ENCODE measurements at places on chromosomes 6 and 20.

DNA sequence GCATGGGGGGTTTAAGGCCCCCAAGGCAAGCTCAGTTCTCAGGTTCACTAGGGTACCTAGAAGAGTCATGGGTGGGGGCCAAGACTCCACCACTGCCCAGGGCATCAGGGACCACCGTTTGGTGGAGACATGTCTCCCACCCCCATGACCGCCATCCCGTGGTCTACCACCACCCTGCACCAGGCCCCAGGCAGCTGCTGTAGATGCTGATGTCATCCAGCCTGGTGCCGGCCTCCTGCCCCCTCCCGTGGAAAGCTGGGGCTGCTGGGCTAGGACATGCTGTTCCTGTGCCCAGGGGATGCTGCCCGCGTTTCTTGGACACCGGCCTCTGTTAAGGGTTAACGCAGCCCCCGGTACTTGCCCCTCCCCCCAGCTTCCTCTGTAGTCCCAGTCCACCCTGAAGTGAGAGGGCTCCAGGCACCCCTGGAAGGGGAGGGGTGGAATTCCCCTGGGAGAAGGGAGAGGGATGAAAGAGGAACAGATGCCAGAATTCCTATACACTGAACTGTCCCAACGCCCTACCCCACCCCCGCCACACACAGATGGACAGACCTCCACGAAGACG lies 587 bp downstream of the IP6K3 start:
- no peak for DNase-seq

DNA sequence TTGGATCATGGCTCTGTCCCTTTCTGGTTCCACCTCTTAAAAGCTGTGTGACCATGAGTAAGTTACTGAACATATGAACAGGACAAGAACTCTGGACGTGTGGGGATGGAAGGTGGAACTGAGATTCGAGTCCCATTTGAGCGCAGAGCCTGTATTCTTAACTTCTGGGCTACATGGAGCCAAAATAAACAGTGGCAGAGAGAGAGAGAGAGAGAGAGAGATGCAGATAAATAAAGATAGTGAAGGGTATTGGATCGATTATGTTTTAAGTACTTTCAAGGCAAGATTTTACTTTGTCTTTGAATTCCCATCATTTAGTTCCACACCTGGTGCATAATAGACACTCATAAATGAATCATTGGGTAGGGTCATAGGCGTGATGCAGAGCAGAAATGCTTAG lies 39.7 kb downstream of the SLC35D3 start:
- DNase-seq = no peak

- DNase-seq = no peak
These were observed 51.7 kb downstream of the CTNNBL1 start for GRCh38 chr20:37745553-37745952.

DNA sequence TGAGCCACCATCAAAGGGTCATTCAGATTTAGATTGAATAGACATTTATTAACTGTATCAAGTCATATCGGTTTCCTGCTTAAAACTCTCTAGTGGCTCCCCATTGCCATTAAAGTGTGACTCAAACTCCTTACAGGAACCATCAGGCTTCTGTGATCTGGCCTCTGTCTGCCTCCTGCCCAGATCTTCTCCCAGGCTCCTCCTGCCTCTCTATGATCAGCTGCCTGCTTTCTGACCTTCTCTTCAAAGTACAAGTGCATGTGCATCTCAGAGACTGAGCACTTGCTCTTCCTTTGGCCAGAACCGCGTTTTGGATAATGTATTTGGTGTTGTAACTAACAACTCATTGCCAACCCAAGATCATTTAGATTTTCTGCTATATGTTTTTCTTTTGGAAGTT lies 52.7 kb downstream of the IL20RA start:
- DNase-seq = no peak

DNA sequence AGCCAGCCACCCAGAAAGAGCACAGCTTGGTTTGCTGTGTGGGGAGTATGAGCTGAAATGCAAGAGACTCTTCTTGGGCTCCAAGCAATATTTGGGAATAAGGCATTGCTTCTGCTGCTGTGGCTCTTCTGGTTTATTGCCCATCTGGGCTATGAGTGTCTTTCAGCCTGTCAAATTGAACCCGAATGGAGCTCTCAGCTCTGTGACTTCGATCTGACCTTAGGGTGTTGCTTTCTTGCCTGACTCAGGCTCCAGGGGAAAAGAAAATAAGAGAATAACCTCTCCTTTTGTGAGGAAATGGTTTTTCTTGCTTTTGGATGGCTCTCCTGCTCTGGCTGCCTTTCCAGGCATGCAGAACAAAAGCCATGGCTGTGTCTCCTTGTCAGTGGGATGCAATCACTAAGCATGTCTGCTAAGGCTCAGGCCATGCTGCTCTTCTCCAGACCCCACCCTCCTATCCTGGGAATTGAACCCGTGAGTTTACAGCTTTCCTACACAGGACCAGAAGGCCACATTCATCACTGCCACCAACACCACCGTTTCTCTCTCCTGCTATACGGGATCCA lies 169.4 kb upstream of the JAG1 start:
- no peak for DNase-seq

DNA sequence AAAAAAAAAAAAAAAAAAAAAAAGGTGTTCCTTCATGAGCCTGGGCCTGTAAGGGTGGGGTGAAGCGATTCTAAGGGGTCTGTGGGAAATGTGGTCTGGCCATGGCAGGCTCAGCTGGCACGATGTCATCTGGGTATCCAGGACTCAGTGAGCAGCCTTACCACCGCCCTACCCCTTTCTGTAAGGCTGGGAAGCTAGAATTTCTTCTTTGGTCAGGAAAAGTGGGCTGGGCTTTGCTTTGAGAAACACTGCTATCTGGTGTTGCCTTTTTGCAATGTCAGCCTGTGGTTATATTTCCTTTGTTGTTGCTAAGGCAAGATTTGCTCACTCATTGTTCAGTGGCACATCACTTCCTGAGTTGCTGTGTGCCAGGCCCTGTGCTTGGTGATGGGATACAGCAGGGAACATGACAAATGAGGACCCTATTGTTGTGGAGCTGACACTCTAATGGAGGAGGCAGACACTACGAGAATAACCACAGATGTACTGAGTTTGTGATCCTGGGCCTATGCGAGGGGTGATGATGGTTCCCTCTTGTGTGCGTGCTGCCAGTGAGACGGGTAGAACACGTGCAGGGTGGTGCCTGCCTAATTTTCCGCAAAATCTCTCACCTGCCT lies 45.9 kb upstream of the ZNFX1 start:
- DNase-seq = no peak

GRCh38 chr6:13468839-13469238 lies 18.6 kb downstream of the GFOD1 start:
- no peak for DNase-seq

GRCh38 chr6:88441346-88441745 lies 275.2 kb upstream of the CNR1 start:
- DNase-seq = no peak

- no peak for DNase-seq
These were observed 89.9 kb downstream of the NOL4L start for GRCh38 chr20:32495217-32495565.

DNA sequence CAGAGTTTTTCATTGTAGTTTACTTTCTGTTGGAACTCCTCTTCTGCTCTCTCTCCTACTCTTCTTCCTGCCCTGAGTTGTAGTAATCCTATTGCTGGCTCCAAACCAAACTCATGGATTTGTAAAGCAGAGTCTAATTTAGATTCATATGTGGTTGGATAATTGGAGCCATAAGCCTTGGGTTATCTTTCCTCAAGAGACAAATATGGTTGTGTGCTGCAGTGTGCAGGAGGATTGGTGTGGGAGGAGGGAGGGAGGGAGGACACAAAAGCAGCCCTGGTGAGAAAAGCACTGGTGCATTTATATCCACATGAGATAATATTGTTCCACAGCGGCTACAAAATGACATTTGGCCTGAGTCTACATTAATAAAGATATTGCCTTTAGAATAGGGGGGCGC lies 4.2 kb downstream of the HLA-G start:
- DNase-seq = no peak

GRCh38 chr20:14634665-14635064 lies 297.3 kb upstream of the FLRT3 start:
- DNase-seq = no peak

DNA sequence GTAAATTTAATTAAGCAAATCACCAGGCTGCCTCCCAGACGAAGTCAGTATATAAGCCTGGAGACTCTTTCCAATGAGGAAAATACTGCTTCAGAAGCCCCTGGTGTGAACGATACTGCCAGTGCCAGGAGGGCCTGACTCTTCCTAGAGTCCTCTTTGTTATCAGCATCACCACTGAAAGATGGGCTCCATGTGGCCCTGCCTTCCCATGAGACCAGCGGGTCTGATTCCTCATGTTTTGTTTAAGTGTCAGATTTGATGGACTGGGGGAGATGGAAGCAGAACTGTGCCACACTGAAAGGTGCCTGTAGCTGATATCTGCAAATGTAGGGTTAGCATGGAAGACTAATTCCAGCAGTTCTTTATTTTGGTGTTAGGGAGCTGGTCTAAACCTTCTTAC lies 7.9 kb downstream of the NQO2 start:
- DNase-seq = no peak

DNA sequence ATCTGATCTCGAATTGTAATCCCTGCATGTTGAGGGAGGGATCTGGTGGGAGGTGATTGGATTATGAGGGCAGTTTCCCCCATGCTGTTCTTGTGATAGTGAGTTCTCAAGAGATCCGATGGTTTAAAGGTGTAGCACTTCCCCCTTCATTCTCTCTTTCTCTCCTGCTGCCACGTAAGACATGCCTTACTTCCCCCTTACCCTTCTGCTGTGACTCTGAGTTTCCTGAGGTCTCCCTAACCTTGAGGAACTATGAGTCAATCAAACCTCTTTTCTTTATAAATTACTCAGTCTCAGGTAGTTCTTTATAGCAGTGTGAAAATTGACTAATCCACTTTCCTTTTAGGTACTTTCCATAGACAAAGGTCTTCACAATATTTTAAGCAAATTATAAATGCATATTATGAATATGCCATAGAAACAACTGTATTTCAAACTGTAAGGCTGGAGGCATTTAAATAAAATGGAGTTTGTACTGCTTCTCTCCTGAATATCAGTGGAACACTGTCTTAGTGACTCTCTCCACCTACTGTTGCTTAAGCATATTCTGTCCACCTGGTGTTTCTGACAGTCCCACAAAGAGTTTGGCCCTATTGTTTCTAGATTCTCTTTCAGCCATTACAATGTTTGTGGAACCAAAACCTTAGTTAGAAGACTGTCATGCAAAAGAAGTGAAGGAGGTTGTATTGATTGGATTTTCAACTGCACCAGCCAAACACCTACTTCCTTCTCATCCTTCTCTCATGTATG lies 24.3 kb upstream of the IL17A start:
- DNase-seq = no peak

DNA sequence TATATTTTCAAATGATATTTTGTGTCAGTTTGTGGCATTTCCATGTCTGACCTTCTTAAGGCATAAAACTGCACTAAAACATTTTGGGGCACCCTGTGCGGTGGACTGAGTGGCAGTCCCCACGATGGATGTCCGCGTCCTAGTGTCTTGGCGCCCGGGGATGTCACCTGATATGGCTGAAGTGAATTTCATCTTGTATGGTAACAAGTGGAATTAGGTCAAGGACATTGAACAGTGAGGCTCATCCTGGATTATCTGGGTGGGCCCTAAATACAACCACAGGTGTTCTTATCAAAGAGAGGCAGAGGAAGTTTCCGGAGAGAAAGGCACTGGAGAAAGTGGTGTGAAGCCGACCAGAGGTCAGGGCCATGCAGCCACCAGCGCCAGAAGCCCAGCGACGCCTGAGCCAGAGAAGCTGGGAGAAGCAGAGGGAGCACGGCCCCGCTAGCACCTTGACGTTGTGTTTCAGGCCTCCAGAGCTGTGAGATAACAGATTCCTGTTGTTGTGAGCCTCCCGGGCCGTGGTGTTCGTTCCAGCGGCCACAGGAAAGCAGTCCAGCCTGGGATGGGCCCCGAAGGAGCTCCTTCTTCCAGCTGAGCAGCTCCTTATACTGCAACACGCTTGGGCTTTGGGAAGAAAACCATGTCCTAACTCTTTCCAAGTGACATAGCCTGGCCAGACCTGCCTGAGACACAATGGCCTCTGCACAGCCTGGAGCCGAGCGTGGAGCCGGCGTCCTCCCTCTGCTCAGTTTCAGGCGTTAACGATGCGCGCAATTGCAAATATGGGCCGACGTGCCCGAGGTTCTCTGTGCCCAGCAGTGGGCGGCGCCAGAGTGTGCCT lies 22.5 kb downstream of the THBS2 start:
- DNase-seq = no peak

DNA sequence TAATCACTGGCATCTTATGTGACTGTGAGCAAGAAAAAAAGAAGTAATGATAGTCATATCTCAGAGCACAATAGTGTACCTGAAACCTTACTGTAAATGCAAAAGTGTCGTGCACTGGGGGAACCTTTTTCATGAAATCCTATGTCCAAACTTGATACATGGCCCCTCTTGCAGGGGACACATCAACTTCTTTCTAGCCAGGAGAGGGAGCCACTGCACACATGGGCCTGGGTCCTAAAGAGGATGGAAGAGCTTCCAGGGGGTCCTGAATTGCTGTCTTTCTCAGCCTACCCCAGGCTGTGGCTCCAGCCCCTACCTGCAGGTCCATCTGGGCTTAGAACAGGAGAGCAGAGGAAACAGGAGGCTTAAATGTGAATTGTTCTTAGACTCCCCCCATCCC lies 165.7 kb downstream of the SOD2 start:
- DNase-seq = no peak

- DNase-seq = no peak
These were observed 22.0 kb upstream of the KIF25 start for GRCh38 chr6:167975458-167975857.

DNA sequence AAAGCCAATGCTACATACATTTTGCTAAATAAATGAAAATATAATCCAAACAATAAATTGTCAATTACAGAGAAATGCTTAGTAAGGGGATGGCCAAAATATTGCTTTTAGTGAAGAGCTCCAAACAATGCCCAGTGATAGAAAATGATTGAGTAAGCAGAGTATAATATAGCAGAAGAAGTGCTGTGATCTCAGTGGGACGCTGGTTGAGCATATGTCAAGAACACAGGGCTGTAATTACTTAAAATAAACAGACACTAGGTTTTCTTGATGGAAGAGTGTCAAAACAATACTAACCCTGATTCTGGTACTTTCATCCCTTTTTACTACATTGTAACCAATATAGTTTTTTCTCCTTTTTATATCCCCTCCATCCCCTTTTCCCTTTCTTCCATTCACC lies 150.3 kb downstream of the GRIK2 start:
- DNase-seq = no peak

Measured in stimulated activated CD4-positive, alpha-beta T cell treated with anti-CD3 and anti-CD28 coated beads, TNF-alpha, amount 100 ng/mL, for 1 hour (primary cell).